ENCODE measurements at places on chromosomes 7 and 10.

- no peak for DNase-seq
These were observed 1.3 kb downstream of the FBXL15 start for GRCh38 chr10:102421757-102422512.

DNA sequence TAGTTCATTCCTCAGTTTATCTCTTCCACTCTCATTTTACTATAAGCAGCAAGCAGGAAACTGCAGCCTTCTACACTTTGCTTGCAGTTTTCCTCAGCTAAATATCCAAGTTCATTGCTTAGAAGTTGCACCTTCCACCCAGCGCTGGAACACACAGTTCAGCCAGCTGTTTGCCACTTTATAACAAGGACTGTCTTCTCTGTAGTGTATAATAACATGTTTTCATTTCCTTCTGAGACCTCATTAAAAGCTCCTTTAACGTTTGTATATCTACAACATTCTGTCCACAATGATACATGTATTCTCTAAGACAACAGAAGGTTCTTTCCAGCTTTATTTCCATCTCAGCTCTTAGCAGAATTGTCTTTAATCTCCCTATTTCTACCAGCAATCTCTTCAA is 74.1 kb downstream of the GNAI1 start:
- no peak for DNase-seq

- no peak for DNase-seq
These were observed 59.4 kb downstream of the CUZD1 start for GRCh38 chr10:122786269-122786668.

DNA sequence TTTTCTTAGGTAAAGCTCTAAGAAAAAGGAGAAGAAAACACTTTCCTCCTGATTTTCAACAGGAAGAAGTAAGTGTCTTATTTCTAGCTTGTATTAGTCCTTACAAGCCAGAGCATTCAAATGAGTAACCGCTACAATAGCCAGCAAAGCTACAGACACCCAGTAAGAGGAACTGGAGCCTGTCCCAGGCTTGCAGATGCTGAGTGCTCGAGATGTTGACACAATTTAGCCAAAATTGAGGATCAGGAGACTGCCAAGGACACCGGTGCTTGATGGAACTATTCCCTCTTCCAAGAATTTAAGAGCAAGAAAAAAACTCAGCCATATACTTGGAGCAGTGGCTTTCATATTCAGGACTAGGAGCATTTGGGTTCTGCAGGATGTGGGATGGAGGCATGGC is 149.3 kb upstream of the DPP6 start:
- DNase-seq = no peak

GRCh38 chr10:6351495-6351894 is 148.8 kb downstream of the PFKFB3 start:
- no peak for DNase-seq

- peak; percentile 33 for DNase-seq
These were observed 630 bp downstream of the RSBN1L start for GRCh38 chr7:77696643-77697534.

DNA sequence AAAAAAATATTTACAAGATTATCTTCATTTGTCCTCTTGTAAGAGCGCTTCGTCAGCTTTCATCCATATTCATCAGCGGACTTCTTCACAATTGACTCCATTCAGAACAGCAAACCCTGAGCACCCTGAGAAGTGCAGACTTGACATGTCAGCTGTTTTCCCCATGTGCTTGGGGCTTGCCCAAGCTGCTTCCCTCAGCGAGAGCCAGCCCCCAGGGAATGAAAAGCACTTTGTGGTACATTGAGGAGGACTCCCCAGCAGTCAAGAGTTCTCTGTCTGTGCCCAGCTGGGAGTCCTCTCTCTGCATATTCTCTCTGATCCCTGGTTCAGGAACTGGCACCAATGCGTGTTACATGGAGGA is 22.7 kb downstream of the HKDC1 start:
- DNase-seq = no peak
